ENCODE measurements at places on chromosomes 3 and 15.

GRCh38 chr3:106030627-106030963, 161.8 kb upstream of the CBLB start:
- peak; percentile 58 for DNase-seq

DNA sequence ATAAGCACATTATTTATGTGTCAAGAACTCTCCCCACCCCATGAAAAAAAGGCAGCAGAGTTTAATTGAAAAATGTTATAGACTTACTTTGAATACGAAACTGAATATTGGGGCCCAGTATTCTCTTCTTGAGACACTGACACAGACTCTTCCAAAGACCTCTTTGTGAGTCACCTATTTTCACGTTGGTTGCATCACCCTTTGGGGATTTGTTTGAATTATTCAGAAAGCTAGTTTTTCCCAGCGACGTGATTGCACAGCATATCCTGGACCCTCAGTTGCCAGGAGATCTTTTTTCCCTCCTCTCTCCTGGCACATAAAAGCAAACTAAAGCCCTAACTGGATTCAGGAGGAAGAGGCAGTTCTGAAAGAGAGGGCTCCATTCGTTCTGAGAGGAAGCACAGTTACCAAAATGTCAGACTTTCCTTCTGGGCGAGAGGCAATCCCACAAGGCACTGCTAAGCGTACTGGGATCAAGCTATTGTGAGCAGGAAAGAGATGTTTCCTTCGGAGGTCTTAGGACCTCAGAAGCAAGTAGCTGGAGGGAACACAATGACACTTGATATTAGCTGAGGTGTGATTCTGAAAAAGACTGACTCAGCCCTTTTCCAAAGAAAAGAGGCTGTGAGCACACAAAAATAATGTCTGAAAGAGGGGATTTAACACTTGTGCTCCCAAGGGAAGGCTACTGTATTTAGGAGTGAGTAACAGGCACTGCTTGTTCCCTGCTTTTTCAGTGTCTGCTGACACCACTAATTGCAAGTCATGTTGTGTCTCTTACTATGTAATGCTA, 65.8 kb upstream of the CADPS start:
- DNase-seq: peak; percentile 86

DNA sequence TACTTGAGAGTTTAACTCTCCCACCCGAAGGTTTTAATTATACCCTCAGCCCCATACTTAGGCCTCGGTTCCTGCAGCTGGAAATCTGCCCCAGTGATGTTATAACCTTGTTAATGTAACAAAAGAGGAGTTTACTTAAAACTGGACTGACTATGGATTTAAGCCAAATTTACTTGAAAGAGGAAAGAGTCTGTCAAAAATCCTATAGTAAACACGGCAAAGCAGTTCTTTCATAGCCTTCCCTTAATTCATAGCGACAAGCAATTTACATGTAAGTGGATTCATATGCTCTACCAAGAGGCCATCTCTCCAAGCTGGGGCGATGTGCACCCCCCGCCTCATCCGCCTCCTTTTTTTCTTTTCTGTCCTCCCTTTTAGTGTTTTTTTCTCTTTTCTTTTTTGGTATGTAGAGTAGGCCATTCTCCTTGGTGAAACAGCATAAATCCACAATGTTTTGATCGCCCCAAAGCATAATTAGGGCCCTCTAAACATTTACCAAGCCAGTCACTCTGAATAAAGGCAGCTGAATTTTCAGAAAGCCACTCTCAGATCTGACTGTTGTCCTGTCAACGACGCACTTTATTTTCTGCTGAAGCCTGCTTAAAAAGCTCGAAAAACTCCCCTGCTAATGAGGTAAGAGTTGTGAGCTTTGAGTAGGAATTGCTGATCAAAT, 373.1 kb upstream of the WNT5A start:
- no peak for DNase-seq

DNA sequence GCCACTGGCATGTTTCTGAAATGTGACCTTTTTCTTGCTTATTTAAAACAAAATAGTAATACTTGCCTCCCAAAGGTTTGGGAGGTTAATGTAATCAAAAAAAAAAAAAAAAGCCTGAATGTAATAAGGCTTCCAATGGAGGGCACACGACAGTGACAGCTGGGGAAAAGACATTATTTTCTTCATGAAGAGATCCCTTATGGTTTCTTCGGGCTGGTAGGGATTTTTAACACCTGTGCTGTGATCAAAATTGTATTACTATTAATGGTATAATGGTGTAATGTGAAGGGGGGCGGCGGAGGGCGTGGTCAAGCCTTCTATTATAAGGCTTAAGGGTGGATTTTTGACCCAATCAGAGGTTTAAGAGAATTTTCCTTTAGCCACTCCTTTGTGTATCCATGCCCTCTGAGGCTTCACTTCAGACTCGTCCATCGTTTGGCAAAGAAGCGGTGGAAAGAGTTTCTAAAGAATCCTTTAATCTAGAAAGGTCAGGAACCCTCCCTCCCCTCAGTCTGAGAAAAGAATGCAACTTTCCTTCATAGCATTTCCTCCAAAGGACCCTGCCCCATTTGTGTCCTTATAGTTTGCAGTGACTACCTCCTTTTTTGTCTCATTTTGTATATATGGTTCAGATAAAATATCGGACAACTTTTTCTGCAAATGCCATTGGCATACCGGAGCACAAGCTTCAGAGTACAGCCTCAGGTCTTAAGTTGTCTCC, 89.5 kb upstream of the CHD2 start:
- peak; percentile 61 for DNase-seq

DNA sequence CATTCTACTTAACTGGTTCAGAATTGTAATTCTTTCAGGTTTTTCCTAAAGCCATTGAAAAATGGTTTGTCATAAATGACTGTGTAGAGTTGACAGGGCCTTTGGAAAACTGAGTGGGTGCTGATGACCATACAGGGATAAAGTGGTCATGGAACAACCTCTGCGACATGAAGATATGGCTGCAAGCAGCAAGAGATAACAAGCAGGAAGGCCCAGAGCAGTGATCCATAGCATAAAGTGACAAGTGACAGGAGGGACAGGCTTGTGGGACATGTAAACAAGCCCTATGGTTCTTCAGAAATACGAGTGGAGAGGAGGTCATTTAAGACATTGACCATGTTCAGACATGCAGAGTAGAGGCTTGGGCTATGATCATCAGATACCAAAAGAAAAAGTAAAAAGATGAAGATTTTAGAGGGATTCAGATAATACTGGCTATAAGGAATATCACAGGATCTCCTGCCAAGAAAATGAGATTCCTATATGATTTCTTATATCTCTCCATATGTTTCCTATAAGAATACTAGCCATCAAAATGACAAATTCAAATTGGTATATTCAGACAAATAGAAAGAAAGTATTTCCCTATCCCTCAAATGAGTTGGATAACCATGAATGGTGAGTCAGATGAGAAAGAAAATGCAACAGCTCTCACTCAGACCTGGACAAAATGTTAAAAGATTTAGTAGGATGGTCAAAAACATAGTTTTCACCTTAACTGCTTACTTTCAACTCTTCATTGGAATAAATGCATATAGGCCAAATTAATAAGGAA, 827.6 kb upstream of the CFAP20DC start:
- DNase-seq: peak; percentile 27

All from fibroblast of skin of right quadriceps (primary cell).